ENCODE measurements at places on chromosomes 4 and X. TPM values are rescaled to one million over a fixed set of nuclear protein-coding genes. Genes with fewer than 3 reads are reported as not detected.

Gene NAA11
- not detected for total RNA-seq

GRCh38 chr4:83328521-83329187, 6.0 kb downstream of the HPSE start:
- DNase-seq = no peak
- no peaks in the 10 kb centered on the region for H3K27me3 ChIP-seq
- H3K27ac ChIP-seq = no peak overlapping the region
- H3K4me1 ChIP-seq = no peaks in the 10 kb centered on the region
- H3K4me3 ChIP-seq = no peak overlapping the region

GRCh38 chr4:44100456-44100855, 348.2 kb downstream of the KCTD8 start:
- DNase-seq = no peak
- no peak overlapping the region for H3K4me3 ChIP-seq
- no peaks in the 10 kb centered on the region for H3K27me3 ChIP-seq
- no peaks in the 10 kb centered on the region for H3K4me1 ChIP-seq
- no peak overlapping the region for H3K27ac ChIP-seq

Gene MTM1
- total RNA-seq = 30.6 TPM

DNA sequence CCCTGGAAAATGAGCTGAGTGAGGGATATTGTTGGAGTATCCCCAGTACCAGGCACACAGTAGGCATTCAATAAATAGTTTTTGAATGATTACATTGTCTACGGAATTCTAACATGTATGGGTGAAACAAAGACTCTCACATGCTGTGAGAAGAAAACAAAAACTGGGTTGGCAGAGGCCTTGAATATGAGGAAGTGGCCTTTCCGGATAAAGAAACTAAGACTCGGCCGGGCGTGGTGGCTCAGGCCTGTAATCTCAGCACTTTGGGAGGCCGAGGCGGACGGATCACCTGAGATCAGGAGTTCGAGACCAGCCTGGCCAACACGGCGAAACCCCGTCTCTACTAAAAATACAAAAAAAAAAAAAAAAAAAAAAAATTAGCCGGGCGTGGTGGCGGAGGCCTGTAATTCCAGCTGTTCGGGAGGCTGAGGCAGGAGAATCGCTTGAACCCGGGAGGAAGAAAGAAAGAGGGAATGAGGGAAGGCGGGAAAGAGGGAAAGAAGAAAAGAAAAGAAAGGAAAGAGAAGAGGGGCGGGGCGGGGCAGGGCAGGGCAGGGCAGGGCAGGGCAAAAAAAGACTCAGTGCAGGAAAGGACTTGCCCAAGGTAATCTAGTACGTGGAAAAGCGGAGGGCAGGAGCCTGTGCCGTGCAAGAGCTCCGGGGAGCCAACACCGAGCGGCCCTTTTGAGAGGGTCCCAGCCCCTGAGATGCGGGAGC, 689 bp upstream of the TMA16 start:
- DNase-seq = no peak
- H3K4me1 ChIP-seq = peaks cover 15% of the 10 kb centered on the region
- H3K36me3 ChIP-seq = no peaks in the 10 kb centered on the region
- H3K27me3 ChIP-seq = no peaks in the 10 kb centered on the region

Data from upper lobe of left lung (tissue), 6 donors.